ENCODE measurements at places on chromosomes 3 and 15. TPM values are rescaled to one million over a fixed set of nuclear protein-coding genes. Genes with fewer than 3 reads are reported as not detected.

DNA sequence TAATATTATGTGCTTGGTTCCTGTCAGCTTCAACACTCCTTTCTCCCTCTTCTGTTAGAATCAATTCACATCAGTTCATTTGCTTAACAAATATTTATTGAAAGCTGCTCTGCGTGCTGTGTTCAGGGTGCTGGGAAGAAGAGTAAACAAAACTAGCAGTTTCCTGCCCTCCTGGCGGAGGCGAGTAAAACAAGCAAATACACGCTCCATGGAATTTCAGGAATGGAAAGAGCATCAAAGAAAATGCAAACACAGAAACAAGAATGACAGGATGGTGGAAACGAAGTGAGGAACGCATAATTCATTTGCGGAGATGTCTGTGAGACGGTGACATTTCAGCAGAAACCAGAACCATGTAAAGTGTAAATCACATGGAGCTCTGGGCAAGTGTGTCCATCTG is 49.4 kb upstream of the SPTSSB start:
- H3K4me3 ChIP-seq, result no peak overlapping the region
- no peak overlapping the region for H3K27ac ChIP-seq
- H3K27me3 ChIP-seq, result no peaks in the 10 kb centered on the region
- peak; percentile 20 for DNase-seq
- H3K4me1 ChIP-seq, result peaks cover 7% of the 10 kb centered on the region

DNA sequence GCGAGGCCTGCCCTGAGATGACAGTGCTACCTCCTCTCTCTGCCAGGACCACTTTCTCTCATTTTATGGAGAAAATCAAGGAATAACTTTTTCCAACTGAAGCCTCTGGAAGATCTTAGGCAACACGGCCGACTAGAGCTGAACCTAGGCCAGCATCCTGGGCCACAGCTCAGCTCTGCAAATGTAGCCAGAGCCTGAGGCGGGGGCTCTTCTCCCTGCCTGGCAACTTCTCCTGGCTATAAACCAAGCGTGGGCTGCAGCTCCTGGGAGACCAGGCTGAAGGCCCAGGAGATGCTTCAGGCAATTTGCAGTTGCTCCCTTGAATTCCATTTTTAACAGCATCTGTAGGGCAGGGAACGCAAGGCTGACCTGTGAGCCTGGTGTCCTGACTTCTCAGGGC is 74.9 kb downstream of the CEMIP start:
- peaks cover 10% of the 10 kb centered on the region for H3K4me1 ChIP-seq
- H3K4me3 ChIP-seq, result no peak overlapping the region
- no peaks in the 10 kb centered on the region for H3K36me3 ChIP-seq
- DNase-seq, result no peak
- no peak overlapping the region for H3K27ac ChIP-seq

GRCh38 chr15:74468341-74469032 is 7.5 kb upstream of the UBL7 start:
- H3K4me3 ChIP-seq, result no peak overlapping the region
- H3K36me3 ChIP-seq, result no peaks in the 10 kb centered on the region
- H3K27ac ChIP-seq, result no peak overlapping the region
- no peak for DNase-seq
- H3K27me3 ChIP-seq, result no peaks in the 10 kb centered on the region

- H3K36me3 ChIP-seq, result no peaks in the 10 kb centered on the region
- H3K4me1 ChIP-seq, result peaks cover 14% of the 10 kb centered on the region
- no peaks in the 10 kb centered on the region for H3K27me3 ChIP-seq
- no peak overlapping the region for H3K4me3 ChIP-seq
- no peak for DNase-seq
Observed at GRCh38 chr3:30523366-30523765, 83.0 kb upstream of the TGFBR2 start.

GRCh38 chr3:33096093-33096868 is 665 bp downstream of the GLB1 start:
- no peaks in the 10 kb centered on the region for H3K4me1 ChIP-seq
- H3K36me3 ChIP-seq, result peaks cover 4% of the 10 kb centered on the region
- H3K27me3 ChIP-seq, result no peaks in the 10 kb centered on the region
- peak overlapping the region; percentile 96 for H3K4me3 ChIP-seq

CLEC3B gene
- total RNA-seq, result 8.2 TPM

ARL13B gene
- 4.4 TPM for total RNA-seq

GRCh38 chr3:141302364-141303141 is 65.8 kb upstream of the ZBTB38 start:
- H3K27ac ChIP-seq, result no peak overlapping the region
- no peak overlapping the region for H3K4me3 ChIP-seq
- DNase-seq, result no peak
- H3K27me3 ChIP-seq, result no peaks in the 10 kb centered on the region
- no peaks in the 10 kb centered on the region for H3K36me3 ChIP-seq

GRCh38 chr15:78850941-78851755 is 21.5 kb upstream of the MORF4L1 start:
- H3K27me3 ChIP-seq, result no peaks in the 10 kb centered on the region
- H3K4me1 ChIP-seq, result no peaks in the 10 kb centered on the region
- no peak for DNase-seq
- H3K4me3 ChIP-seq, result no peak overlapping the region

CPNE4 gene
- total RNA-seq, result 0.66 TPM

MEGF11 gene
- 0.28 TPM for total RNA-seq

DNA sequence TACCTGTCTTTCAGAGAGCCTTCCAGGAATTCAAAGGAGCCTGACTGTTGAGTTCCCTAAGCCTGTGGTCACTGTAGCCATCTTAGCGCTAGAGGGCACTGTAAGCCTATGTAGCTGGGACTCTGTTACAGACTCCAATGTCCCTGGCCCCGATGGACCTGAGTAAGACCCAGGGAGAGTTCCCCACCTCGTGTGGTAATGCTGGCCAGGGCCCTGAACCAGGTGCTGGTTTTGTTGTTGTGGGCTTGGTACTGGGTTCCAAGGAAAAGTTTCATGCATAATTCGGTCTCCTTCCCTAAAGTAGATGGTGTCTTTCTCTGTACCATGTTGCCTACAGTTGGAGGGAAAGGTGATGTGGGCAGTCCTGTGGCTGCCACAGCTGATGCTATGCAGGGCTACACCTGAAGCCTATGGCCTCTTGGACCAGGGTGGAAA is 32.4 kb downstream of the CDAN1 start:
- H3K4me1 ChIP-seq, result peaks cover 6% of the 10 kb centered on the region
- no peaks in the 10 kb centered on the region for H3K36me3 ChIP-seq
- no peak for DNase-seq

SLC15A2 gene
- 4.9 TPM for total RNA-seq
